ENCODE measurements at places on chromosomes 7 and 10.

- no peak for DNase-seq
Observed at GRCh38 chr7:130896898-130897514, 163.0 kb upstream of the KLF14 start.

DNA sequence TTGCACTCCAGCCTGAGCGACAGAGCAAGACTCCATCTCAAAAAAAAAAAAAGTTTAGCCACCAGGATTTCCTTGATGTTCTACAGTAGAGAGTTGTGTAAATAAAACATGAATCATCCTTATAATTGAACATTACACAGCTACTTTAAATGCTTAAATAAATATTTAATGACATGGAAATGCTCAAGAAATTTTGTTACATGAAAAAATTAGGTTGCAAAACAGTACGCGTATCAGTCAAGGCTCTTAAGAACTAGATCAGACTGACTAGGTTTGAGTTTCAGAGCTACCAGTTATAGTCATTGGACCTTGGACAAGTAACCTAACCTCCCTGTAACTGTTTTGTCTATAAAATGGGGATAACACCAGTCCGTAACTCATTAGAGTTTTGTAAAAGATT lies 38.7 kb upstream of the GSAP start:
- DNase-seq = no peak

- DNase-seq = no peak
Observed at GRCh38 chr7:39952803-39953202, 2.7 kb downstream of the CDK13 start.

- no peak for DNase-seq
Observed at GRCh38 chr7:116963234-116963633, 9.9 kb downstream of the ST7 start.

All from GM04503 (cell line).